ENCODE measurements at places on chromosomes 4 and X.

GRCh38 chrX:139298437-139298836 is 232.1 kb upstream of the F9 start:
- DNase-seq, result no peak

DNA sequence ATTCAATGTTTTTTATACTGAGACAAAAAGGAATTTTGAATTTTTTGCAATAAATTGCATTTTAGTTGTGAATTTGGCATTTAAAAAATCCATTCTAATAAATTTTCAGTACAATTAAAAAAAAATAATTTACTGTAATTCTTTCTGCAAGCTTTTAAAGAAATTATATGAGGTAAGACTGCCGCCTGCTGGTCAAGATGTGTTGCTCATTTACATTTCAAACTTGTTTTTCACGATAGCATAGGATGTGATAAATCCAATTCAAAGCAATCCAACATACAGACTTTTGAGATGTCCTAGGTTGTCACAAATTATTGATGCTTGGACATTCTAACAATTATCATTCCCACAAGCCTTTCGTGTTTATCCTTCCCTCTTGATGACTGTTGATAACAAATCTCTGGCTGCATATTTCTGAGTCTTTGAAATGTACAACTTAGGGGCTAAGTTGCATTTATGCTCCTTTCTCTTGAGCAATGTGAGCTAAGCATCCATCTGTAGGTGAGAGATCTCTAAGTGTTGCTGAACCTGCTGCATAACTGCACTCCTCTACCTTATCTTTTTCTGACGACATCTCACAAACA is 21.7 kb upstream of the MFAP3L start:
- DNase-seq, result peak; percentile 79

DNA sequence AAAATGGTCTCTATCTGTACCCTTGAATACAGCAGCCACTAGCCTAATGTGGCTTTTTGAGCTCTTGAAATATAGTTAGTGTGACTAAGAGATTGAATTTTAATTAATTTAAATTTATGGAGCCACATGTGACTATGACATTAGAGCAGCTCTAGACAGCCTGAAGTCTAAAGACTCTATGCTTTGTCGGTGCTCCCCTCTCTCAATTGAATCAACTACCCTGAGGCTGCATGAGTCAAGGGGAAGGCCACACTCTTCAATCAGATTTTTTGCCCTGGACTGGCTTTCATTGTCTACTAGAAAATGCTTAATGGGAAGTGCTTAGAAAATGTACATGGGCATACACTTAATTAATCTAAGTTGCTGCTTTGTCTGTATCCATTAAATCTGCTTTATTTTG is 11.7 kb downstream of the TLR7 start:
- DNase-seq, result no peak

GRCh38 chr4:132316738-132317137 is 832.4 kb upstream of the PCDH10 start:
- no peak for DNase-seq

DNA sequence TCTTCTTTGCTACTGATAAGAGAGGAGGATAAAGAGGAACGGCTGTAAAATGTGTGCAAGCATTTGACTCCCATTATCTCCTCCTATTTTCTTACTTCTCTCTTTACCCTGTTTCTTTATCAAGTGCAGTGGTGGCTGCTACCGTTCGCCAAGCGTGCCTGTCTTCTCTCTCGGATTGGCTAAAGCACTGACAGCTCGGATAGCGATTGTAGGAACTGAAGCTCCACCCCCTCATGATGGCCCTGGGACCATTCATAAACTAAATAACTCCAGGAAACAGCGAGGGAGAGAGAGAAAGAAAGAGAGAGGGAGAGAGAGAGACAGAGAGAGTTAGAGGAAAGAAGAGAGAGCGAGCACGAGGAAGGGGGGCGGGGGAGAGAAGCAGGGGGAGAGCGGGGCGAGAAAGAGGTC is 305 bp upstream of the MAB21L2 start:
- no peak for DNase-seq

DNA sequence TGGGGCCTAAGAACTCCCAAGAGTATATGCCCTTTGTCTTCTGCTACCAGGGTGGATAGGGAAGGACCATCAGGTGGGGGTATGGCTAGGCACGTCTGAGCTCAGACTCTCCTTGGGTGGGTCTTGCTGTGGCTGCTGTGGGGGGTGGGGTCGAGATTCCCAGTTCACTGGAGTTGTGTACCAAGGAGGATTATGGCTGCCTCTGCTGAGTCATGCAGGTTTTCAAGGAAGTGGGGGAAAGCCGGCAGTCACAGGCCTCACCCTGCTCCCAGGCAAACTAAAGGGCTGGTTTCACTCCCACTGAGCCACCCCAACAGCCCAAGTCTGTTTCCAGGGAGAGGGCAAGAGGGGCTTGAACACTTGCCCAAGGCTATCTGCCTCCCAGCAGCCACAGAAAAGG is 249.7 kb downstream of the NR3C2 start:
- DNase-seq, result no peak
